GM10248 (cell line): ENCODE measurements at places on chromosomes 7 and 10.

DNA sequence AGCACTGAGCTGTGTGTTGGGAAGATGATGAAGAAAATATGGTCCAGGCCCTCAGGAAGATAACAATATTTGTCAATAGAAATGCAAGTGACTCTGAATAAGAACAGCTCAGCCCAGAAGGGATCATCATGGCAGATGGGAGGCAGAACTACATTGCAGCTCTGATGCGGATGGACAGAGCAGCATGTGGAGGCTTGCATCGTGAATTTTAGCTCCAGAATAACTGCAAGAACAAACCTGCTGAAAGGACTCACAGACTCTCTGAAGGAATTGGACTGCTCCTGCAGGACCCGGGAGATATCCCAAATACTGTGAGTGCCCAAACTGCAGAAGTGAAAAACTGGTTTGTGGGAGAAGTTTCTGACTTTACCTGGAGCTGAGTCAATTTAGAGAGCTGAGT, 80.6 kb upstream of the LAMB4 start:
- DNase-seq = no peak

DNA sequence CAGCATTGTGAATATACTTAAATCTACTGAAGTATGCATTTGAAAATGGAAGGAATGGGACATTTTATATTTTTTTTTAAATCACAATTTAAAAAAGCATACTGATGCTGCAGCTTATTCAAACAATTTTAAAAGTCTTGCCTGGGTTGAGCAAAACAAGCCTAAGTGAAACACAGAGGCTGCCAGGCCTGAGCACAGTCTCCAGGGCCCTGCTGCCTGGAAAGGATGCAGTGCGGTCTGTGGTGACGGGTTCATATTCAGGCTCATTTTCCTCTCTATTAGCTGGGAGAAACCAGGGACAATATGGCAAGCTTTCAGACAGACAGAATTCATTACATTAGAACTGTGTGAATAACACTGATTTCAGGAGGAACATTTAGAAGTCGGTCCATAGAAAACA, 251.9 kb downstream of the COBL start:
- no peak for DNase-seq

DNA sequence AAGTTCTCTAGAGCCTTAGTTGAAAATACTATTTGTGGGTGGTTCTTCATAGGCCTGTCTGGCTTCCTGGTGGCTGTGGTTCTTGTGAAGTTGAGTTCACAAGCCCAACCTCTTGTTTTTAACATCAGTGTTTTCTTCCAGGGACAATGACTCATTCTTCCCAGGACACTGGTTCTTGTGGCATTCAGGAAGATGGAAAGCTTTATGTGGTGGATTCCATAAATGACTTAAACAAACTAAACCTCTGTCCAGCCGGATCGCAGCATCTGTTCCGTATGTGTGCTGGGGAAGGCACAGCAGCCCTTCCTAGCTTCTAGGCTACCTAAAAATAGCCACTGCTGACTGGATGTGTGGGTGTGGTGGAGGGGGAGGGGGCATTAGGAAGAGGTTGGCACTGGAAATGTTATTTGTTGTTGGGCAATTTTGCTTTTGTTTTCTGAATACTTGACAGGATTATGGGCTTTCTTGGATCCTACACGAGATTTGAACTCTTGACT, 3.9 kb downstream of the LSMEM1 start:
- no peak for DNase-seq

DNA sequence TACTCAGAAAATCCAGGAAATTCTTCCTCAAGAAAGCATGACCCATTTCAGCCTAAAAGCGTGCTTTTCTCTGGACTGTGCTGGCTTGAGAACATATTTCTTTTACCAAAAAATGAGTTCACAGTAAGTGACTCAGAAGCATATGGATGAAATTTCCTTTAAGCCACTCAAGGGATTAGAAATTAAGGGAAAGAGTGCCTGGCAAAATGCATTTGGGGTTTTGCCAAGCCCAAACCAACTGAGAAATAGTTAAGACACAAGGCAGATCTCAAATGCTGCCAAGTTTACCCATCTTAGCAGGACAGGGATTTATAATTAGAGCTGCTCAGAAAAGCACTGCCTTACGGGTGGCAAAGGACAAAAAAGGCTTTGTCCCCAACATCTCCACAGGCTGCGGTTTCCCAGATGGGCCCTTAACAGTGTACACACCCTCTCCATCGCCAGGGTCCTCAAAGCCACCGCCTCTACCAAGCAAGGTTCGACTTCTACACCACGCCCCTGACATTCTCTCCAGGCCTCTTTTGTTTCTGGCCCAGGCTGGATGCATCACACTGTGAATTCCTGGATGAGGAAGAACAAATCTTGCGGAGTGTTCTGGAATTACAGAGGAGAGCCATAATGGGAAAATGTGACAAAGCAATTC, 30.1 kb upstream of the CDHR3 start:
- DNase-seq = no peak

GRCh38 chr7:7699970-7700369, 18.4 kb downstream of the RPA3 start:
- no peak for DNase-seq

- no peak for DNase-seq
Measured at GRCh38 chr10:69097729-69098128, 9.8 kb downstream of the SRGN start.

GRCh38 chr10:72702868-72703581, 11.1 kb downstream of the MCU start:
- DNase-seq = peak; percentile 19

GRCh38 chr10:16779384-16779915, 37.8 kb downstream of the RSU1 start:
- DNase-seq = peak; percentile 54

- DNase-seq = no peak
Measured at GRCh38 chr10:60427148-60427547, 37.5 kb upstream of the ANK3 start.

DNA sequence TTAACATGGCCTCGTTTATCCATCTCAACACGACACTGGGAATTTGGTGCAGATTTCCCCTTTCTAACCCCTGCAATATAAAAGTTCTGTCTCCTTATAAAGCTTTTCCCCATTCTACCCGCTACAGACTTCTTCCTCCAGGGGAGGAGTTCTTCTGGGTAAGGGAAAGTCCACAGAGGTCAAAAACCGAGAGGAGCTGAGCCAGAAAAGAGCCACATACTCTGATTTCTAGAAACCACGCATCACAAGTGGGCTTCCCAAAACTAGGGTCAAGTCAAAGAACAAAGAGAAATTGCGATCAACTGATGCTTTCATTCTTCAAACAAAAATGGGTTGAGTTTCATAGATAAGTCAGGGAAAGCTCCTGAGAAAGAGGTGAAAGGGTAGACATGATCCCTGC, 6.8 kb downstream of the IL6 start:
- DNase-seq = no peak

DNA sequence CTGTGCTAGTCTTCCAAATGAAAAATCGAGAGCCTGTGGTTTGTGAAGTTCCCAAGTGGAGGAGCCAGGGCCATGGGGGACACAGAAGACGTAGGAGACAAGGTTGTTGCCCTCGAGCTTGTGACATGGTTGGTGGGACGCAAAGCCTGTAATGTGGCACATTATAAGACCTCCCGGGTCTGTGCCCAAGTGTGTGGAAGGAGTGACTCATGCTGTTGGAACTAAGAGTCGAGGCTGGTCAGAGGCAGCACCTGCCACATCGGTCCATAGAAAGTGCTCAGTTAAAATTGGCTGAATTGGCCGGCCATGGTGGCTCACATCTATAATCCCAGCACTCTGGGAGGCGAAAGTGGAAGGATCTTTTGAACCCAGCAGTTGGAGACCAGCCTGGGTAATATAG, 27.0 kb upstream of the PODXL start:
- DNase-seq = no peak

GRCh38 chr10:101219139-101219945, 9.9 kb downstream of the LBX1 start:
- no peak for DNase-seq

GRCh38 chr10:90302758-90303481, 554.9 kb downstream of the HTR7 start:
- DNase-seq = no peak

DNA sequence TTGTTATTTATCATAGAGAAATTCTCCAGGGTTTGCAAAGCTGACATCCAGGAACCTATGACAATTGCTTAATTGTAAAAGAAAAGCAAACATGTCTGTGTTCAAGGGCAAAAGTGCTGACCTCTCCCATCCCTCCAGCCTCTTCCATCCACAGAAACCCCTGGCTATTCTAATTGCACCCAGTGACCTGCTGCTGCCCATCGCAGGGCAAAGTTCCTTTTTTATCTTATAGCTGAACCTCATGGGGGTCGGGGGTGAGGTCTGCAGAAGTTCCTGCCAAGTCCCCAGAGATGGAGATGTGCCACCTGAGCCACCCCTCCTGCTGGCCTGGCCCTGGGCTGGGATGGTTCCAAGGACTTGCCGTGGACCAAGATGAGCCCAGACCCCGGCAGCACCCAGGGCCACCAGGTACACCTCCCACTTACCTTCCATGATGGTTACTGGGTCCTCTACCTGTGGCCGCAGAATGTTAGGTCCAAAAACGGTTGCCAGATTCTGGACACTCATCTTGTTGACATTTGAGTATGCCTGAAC, 146.5 kb downstream of the MAPK8 start:
- DNase-seq = no peak

GRCh38 chr7:158680754-158681153, 23.9 kb downstream of the NCAPG2 start:
- DNase-seq = no peak

GRCh38 chr10:89029181-89029580, 38.6 kb downstream of the FAS start:
- no peak for DNase-seq

DNA sequence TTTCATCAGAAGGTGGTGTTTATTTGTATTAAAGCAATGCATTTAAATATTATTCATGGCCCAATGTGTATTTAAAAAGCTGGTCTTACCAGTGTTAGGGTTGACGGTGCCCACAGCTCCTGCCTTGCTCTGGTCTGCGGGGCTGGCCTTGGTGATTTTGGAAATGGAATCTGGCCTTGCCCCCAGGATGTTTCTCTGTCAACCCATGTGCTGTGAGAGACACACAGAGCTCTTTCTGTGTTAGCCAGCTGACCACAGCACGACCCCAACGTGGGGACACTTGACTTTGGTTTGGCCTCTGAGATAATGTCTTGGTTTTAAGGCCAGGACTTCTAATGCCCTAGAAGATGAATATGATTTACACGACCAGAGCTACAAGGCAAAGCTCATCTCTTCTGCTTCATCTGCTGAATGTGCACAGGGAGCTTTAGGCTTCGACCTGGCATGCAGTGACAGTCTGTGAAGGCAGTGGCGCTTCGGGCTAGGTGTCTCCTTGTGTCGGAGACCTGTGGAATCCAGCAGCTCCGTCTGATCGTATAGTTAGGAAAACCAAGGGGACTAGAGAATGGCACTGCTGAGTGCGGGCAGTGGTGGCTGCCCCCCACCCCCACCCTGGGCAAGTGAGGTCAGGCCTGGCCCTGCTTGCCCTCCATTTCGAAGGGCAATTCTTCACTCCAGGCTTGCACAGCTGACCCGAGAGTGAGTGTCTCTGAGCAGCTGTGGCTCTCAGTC, 246.1 kb downstream of the EBF3 start:
- DNase-seq = no peak

DNA sequence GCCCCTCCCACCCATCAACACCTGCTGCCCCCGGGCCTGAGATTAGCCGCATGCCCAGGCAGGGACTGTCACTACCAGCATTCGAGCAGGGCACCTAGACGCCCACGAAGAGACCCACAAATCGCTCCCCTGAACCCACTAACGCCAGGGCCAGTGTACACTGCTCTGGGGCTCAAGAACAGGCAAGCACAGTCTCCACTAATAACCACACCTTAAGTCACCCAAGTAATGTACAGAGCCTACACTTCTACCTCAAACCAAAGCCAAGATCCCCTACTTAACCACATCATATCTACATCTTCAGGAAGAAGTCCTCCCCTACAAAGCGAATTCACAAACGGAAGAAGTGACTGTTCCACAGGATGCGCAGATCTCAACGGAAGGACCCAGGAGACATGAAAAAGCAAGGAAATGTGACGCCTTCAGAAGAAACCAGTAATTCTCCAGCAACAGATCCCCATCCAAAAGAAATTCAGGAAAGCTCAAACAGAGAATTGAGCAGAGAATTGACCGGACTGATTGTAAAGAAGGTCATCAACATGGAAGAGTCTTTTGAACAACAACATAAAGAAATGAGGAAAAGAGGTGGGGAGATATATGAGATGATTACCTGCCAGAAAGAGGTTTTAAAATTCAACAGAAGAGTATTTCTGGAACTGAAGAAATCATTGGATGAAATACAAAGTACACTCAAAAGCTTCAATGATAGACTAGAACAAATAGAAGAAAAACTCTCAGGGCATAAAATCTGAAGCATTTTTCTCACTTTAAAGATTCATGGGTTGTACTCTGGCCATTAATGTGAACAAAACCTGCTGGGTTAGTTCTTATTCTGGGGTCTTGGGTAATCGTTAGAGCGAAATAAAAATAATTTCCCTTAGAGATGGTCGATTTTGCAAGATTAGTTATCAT, 20.9 kb downstream of the IFT22 start:
- no peak for DNase-seq

GRCh38 chr10:10418387-10418786, 599.3 kb upstream of the CELF2 start:
- peak; percentile 37 for DNase-seq

DNA sequence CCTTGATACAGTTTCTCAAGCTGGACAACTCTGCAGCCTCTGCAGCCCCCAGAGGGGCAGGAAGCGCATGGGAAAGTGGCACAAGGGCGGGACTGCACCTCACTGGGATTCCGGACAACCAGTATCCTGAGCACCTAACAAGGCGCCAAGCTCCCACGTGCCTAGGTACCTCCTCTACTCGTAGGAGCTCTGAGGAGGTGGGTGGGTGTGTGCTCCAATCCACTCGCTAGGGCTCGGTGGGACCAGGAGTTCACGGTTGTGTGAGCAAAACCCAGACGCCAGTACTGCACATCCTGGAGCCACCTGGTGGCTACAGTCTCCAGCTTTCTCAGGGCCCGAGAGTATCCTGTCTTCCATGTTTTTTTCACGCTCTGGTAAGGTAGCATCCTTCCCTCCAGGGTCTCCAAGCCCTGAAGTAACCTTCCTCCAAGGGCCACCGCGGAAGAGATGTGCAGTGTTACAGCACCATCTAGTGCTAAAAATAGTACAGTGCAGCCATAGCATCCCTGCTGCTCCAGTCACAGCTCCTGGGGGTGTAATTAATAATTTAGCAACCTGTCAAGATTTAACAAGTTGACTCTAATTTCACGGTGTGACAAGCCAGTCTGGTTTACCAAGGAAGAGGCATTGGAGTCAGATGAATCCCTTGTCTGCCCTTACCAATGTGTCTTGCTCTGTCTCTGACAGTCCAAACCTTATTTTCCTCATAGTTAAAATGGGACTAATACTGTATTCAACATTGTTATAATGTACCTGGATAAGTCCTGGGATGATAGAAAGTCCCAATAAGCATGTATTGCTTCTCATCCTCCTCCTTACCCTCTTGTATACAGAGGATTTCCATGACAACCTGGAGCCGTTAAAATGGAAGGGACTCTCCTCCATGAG, 70.4 kb downstream of the HERPUD2 start:
- DNase-seq = peak; percentile 70

DNA sequence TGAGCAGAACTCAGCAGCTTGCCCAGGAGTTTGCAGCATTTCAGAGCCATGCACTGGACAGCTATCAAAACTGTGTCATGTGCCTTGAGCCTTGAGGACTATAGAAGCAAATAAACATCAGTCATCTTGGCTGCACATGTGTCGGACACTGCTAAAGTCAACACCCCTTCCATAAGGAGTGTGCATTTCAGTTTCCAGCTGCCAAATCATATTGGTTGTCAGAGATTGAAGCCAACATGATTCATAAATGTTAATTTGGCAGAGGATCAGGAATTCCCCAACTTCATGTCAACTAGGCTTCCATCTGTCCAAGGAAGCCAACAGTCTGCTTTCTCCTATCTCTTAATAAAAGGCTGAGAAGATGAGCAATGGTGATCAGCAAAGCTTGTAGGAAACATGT, 32.8 kb downstream of the SLC16A12 start:
- no peak for DNase-seq
